ENCODE measurements at places on chromosomes 16 and 17. TPM values are rescaled to one million over a fixed set of nuclear protein-coding genes. Genes with fewer than 3 reads are reported as not detected.

- H3K4me1 ChIP-seq = peaks cover 23% of the 10 kb centered on the region
- H3K4me3 ChIP-seq = no peak overlapping the region
- DNase-seq = no peak
- peaks cover 7% of the 10 kb centered on the region for H3K36me3 ChIP-seq
- H3K27me3 ChIP-seq = no peaks in the 10 kb centered on the region
- no peak overlapping the region for H3K27ac ChIP-seq
Measured at GRCh38 chr16:69182730-69183416, 4.1 kb upstream of the SNTB2 start.

GRCh38 chr17:77167472-77168306, 26.9 kb downstream of the SEC14L1 start:
- H3K27me3 ChIP-seq = no peaks in the 10 kb centered on the region
- peaks cover 31% of the 10 kb centered on the region for H3K36me3 ChIP-seq
- no peak overlapping the region for H3K27ac ChIP-seq
- no peak overlapping the region for H3K4me3 ChIP-seq

GRCh38 chr17:4569591-4569990, 9.2 kb upstream of the GGT6 start:
- peaks cover 29% of the 10 kb centered on the region for H3K4me1 ChIP-seq
- no peak for DNase-seq
- no peak overlapping the region for H3K27ac ChIP-seq
- H3K36me3 ChIP-seq = no peaks in the 10 kb centered on the region

GRCh38 chr16:86668136-86668910, 90.0 kb downstream of the FOXL1 start:
- DNase-seq = no peak
- no peaks in the 10 kb centered on the region for H3K36me3 ChIP-seq
- peaks cover 26% of the 10 kb centered on the region for H3K27me3 ChIP-seq
- no peak overlapping the region for H3K4me3 ChIP-seq

- no peak overlapping the region for H3K27ac ChIP-seq
- no peaks in the 10 kb centered on the region for H3K4me1 ChIP-seq
- no peak overlapping the region for H3K4me3 ChIP-seq
- H3K27me3 ChIP-seq = no peaks in the 10 kb centered on the region
- no peak for DNase-seq
Measured at GRCh38 chr16:19027416-19027815, 40.0 kb upstream of the COQ7 start.

NUPR1 gene
- total RNA-seq = not detected

MARCHF10 gene
- not detected for total RNA-seq

MT1H gene
- total RNA-seq = 0.61 TPM

TOM1L1 gene
- total RNA-seq = 2.0 TPM

SLC35G3 gene
- total RNA-seq = not detected

CACNG4 gene
- not detected for total RNA-seq

CFAP97D1 gene
- total RNA-seq = not detected

Data from activated CD4-positive, alpha-beta T cell treated with anti-CD3 and anti-CD28 coated beads for 36 hours (primary cell).